ENCODE measurements at places on chromosomes 16 and 17. TPM values are rescaled to one million over a fixed set of nuclear protein-coding genes. Genes with fewer than 3 reads are reported as not detected.

GRCh38 chr17:80327518-80327917 is 66.9 kb downstream of the RNF213 start:
- H3K4me3 ChIP-seq = no peak overlapping the region
- no peaks in the 10 kb centered on the region for H3K27me3 ChIP-seq

- no peak overlapping the region for H3K27ac ChIP-seq
- no peaks in the 10 kb centered on the region for H3K4me1 ChIP-seq
Observed at GRCh38 chr17:74271281-74271680, 2.8 kb upstream of the DNAI2 start.

DNA sequence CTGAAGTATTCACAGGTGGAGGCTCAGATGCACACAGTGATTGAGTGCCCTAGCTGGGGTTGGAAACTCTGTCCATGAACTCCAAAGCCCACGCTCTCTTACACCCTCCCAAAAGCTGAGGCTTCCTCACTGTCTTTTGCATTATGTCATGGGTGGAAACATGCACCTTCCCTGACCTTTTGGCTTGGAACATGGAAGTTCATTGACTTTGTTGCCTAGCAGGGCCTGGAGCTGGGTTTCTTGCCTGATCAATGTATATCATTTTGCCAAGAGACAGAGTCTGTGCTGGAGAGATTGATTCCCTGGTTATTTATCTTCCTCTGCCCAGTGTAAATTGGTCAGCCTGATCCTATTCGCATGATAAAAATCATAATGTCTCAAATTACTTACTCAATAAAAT is 558.4 kb downstream of the MAF start:
- no peak overlapping the region for H3K4me3 ChIP-seq
- H3K27ac ChIP-seq = no peak overlapping the region
- no peaks in the 10 kb centered on the region for H3K36me3 ChIP-seq
- no peak for DNase-seq
- no peaks in the 10 kb centered on the region for H3K27me3 ChIP-seq
- peaks cover 5% of the 10 kb centered on the region for H3K4me1 ChIP-seq

ABCC6 gene
- 7.0 TPM for total RNA-seq

DNA sequence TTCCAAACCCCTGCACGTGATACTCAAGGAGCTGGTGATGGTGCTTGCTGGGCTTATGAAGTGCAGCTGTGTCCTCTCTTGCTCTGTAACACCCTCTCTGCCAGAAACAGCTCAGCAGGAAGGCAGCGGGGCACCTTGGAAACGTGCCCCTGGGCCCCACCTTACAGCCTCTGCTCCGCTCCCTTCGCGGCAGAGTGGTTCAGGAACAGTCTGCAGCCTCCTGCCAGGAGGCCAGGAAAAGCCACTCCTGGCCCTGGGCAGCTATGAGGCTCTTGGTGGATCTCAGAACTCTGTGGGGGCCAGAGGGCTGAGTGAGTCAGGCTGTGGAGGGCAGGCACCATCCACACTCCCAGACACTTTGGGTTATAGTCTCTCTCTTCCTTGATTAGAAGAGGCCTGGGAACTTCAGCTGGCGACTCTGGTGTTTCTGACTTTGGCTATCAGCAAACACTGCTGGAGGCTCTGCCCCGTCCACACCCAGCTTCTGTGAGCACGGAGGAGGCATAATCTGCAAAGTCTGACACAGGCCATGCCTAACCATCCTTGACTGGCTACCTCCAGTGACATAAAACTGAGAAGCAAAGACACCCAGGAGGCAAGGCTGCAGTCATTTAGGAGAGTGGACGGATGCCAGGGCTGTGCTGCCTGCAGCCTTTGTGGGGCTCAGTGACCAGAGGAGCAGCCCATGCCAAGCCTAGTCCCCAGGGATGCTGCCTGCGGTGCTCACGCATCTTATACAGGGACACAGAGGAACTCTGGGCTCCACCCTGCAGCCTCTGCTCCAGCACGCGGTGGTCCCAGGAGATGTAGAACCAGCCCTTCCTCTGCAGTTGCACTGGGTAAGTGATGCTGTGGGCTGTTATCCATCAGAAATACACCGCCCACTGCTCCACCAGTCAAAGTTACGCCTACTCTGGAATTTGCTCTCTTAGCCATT is 65.3 kb downstream of the METRNL start:
- DNase-seq = peak; percentile 50
- H3K27me3 ChIP-seq = no peaks in the 10 kb centered on the region
- H3K4me1 ChIP-seq = no peaks in the 10 kb centered on the region
- H3K36me3 ChIP-seq = no peaks in the 10 kb centered on the region
- H3K27ac ChIP-seq = no peak overlapping the region

KRT13 gene
- 0.42 TPM for total RNA-seq

FAM117A gene
- total RNA-seq = 12.9 TPM

- H3K4me1 ChIP-seq = no peaks in the 10 kb centered on the region
- no peak for DNase-seq
- no peaks in the 10 kb centered on the region for H3K27me3 ChIP-seq
- H3K36me3 ChIP-seq = no peaks in the 10 kb centered on the region
- no peak overlapping the region for H3K4me3 ChIP-seq
- H3K27ac ChIP-seq = peak overlapping the region; percentile 4
Observed at GRCh38 chr17:61376931-61377838, 22.5 kb upstream of the TBX2 start.

- H3K27ac ChIP-seq = peak overlapping the region; percentile 92
- H3K27me3 ChIP-seq = no peaks in the 10 kb centered on the region
- DNase-seq = no peak
- peaks cover 4% of the 10 kb centered on the region for H3K4me1 ChIP-seq
- H3K4me3 ChIP-seq = peak overlapping the region; percentile 60
Observed at GRCh38 chr17:48542114-48542656, 2.7 kb downstream of the HOXB2 start.

- H3K36me3 ChIP-seq = no peaks in the 10 kb centered on the region
- no peak for DNase-seq
- H3K27ac ChIP-seq = no peak overlapping the region
Observed at GRCh38 chr16:84045001-84045817, 2.6 kb upstream of the SLC38A8 start.

- H3K4me3 ChIP-seq = no peak overlapping the region
- no peak overlapping the region for H3K27ac ChIP-seq
- no peaks in the 10 kb centered on the region for H3K27me3 ChIP-seq
- H3K4me1 ChIP-seq = no peaks in the 10 kb centered on the region
- DNase-seq = no peak
- no peaks in the 10 kb centered on the region for H3K36me3 ChIP-seq
Observed at GRCh38 chr16:6634151-6634550, 698.5 kb upstream of the RBFOX1 start.

GRCh38 chr17:50495217-50495823 is 12.9 kb upstream of the MYCBPAP start:
- no peak for DNase-seq
- no peaks in the 10 kb centered on the region for H3K4me1 ChIP-seq
- no peaks in the 10 kb centered on the region for H3K27me3 ChIP-seq
- H3K27ac ChIP-seq = no peak overlapping the region
- no peaks in the 10 kb centered on the region for H3K36me3 ChIP-seq

- H3K36me3 ChIP-seq = peaks cover 4% of the 10 kb centered on the region
- H3K27me3 ChIP-seq = no peaks in the 10 kb centered on the region
- DNase-seq = peak; percentile 64
- H3K27ac ChIP-seq = peak overlapping the region; percentile 90
- no peaks in the 10 kb centered on the region for H3K4me1 ChIP-seq
Observed at GRCh38 chr16:84175350-84176081, 11.3 kb downstream of the TAF1C start.

GRCh38 chr17:9079461-9080103 is 58.3 kb downstream of the NTN1 start:
- peaks cover 34% of the 10 kb centered on the region for H3K4me1 ChIP-seq
- H3K4me3 ChIP-seq = no peak overlapping the region
- DNase-seq = no peak
- H3K27me3 ChIP-seq = no peaks in the 10 kb centered on the region
- H3K36me3 ChIP-seq = no peaks in the 10 kb centered on the region

DNA sequence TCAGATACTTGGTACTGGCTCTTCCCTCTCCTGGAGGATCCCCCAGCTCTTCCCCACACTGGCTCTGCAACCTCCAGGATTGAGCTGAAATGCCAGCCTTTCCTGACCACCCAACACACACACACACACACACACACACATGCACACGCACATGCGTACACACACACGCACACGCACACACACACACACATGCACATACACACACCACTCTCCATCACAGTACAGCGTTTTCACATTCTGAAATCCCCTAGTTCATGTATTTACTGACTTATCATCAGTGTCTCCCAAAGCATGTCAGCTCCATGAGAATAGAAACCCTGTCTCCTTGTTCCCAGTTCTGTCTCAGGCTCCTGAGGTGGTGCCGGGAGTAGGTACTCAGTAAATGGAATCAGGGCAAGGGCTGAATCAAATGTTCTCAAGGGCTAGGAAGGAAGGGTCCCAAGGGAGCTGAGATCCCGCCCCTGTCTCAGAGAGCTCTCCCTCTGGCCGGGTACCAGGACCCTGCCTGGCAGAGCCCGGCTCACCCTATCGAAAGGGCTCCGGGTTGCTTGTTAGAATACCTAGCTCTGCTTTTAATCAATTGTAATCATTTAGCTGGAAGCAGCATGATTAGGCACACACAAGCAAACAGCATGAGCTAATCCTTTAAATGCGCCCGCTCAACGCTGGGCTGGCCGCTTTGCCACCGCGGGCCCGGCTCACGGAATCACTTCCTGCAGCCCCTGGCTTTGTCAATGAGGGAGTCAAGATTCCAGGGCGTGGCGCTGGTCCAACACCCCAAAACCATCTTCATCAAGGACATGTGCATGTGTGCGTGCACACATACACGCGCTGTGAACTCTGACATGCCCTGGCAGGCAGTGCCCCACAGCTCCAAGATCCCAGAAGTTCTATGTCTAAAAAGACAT is 140.7 kb downstream of the C16orf78 start:
- H3K27me3 ChIP-seq = no peaks in the 10 kb centered on the region
- H3K4me1 ChIP-seq = no peaks in the 10 kb centered on the region
- no peak overlapping the region for H3K4me3 ChIP-seq

GRCh38 chr17:42436391-42436790 is 13.3 kb upstream of the CAVIN1 start:
- no peak overlapping the region for H3K4me3 ChIP-seq
- H3K36me3 ChIP-seq = no peaks in the 10 kb centered on the region
- H3K27me3 ChIP-seq = no peaks in the 10 kb centered on the region
- peaks cover 9% of the 10 kb centered on the region for H3K4me1 ChIP-seq
- DNase-seq = no peak
- peak overlapping the region; percentile 91 for H3K27ac ChIP-seq

C16orf46 gene
- not detected for total RNA-seq

SGSH gene
- 34.8 TPM for total RNA-seq

GRCh38 chr17:80478487-80479245 is 2.3 kb upstream of the NPTX1 start:
- H3K36me3 ChIP-seq = no peaks in the 10 kb centered on the region
- DNase-seq = no peak
- peaks cover 43% of the 10 kb centered on the region for H3K4me1 ChIP-seq
- H3K27me3 ChIP-seq = peaks cover 96% of the 10 kb centered on the region
- H3K27ac ChIP-seq = no peak overlapping the region

GP1BA gene
- total RNA-seq = not detected

ATPAF2 gene
- total RNA-seq = 24.0 TPM

- H3K4me1 ChIP-seq = peaks cover 9% of the 10 kb centered on the region
- H3K36me3 ChIP-seq = no peaks in the 10 kb centered on the region
- no peak overlapping the region for H3K27ac ChIP-seq
- no peak for DNase-seq
- H3K27me3 ChIP-seq = no peaks in the 10 kb centered on the region
Observed at GRCh38 chr17:78484271-78485246, 92.6 kb downstream of the DNAH17 start.

LGALS9B gene
- total RNA-seq = not detected

- H3K4me3 ChIP-seq = no peak overlapping the region
- no peak for DNase-seq
- H3K36me3 ChIP-seq = no peaks in the 10 kb centered on the region
- H3K4me1 ChIP-seq = no peaks in the 10 kb centered on the region
- no peak overlapping the region for H3K27ac ChIP-seq
- no peaks in the 10 kb centered on the region for H3K27me3 ChIP-seq
Observed at GRCh38 chr17:82013341-82013740, 9.3 kb downstream of the CENPX start.

GRCh38 chr16:70768203-70768580 is 32.8 kb downstream of the VAC14 start:
- no peaks in the 10 kb centered on the region for H3K27me3 ChIP-seq
- no peak overlapping the region for H3K27ac ChIP-seq
- H3K36me3 ChIP-seq = no peaks in the 10 kb centered on the region
- H3K4me3 ChIP-seq = no peak overlapping the region
- DNase-seq = no peak

SLC5A11 gene
- not detected for total RNA-seq

CD300E gene
- total RNA-seq = under 0.01 TPM

SHPK gene
- 20.7 TPM for total RNA-seq

EPX gene
- not detected for total RNA-seq

CMTM2 gene
- not detected for total RNA-seq

EVPLL gene
- not detected for total RNA-seq

DNA sequence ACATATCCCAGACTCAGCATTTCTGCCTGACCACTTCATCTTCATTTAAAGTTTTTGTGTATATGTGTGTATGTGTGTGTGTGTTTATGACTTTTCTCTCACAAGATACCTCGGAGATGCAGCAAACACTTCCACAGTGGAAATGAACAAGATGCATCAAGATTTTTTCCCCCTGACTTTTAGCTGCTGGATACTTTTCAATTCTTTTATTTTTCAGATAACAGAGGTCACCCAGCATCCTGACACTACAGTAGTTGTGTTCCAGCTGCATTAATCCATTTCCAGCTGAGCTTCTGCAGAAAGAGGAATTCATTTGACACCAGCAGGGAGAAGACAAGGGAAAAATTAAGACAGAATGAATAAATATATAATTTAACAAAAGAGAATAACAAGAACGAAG is 130.2 kb upstream of the PSMD7 start:
- no peak overlapping the region for H3K4me3 ChIP-seq
- no peak overlapping the region for H3K27ac ChIP-seq
- no peaks in the 10 kb centered on the region for H3K36me3 ChIP-seq
- no peak for DNase-seq
- no peaks in the 10 kb centered on the region for H3K27me3 ChIP-seq

DNA sequence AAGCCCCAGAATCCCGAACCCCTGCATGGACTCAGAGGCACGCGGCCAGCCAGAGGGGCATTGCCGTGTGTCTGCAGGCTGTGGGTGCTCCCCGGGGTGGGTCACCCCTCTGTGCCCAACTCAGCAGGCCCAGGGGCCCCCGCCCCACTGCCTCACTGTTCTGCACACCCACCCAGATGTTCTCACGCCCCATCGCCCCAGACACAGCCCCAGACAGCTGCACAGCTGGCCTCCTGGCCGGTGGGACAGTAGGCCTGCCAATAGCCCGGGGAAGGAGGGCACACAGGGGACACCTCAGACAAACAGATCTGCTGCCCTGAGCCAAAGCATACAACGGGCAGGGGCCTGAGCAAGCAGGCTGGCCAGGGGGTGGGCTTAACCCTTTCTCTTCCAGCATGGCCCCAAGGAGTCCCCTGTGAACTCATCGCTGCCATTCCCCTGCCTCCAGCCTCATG is 27.6 kb upstream of the NXPH3 start:
- peak overlapping the region; percentile 1 for H3K27ac ChIP-seq
- peaks cover 30% of the 10 kb centered on the region for H3K4me1 ChIP-seq
- H3K27me3 ChIP-seq = no peaks in the 10 kb centered on the region
- no peaks in the 10 kb centered on the region for H3K36me3 ChIP-seq
- no peak for DNase-seq

- no peak for DNase-seq
- H3K27me3 ChIP-seq = no peaks in the 10 kb centered on the region
- no peaks in the 10 kb centered on the region for H3K36me3 ChIP-seq
- no peak overlapping the region for H3K4me3 ChIP-seq
- no peak overlapping the region for H3K27ac ChIP-seq
- H3K4me1 ChIP-seq = no peaks in the 10 kb centered on the region
Observed at GRCh38 chr17:7553356-7553755, 4.5 kb downstream of the TNFSF12 start.

All from tibial nerve (tissue), 4 donors.